ENCODE measurements at places on chromosomes 5 and 9.

DNA sequence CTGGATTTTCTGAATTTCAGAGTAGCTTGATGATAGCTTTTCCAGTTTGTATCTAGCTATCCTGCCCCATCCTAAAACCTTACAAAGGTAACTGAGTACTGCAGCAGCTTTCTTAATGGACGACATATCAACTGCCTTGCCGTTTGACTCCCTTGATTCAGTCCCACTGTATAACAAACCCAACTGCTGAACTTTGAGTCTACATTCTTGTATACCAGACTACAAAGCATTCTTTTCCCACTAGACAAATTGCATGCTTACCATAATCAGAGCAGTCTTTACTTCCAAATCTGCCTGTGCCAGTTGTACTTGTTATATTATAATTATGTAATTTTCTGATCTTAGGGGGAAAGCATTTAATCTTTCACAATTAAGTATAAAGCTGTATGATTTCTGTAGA lies 47.3 kb downstream of the ANKRD31 start:
- no peak for DNase-seq

DNA sequence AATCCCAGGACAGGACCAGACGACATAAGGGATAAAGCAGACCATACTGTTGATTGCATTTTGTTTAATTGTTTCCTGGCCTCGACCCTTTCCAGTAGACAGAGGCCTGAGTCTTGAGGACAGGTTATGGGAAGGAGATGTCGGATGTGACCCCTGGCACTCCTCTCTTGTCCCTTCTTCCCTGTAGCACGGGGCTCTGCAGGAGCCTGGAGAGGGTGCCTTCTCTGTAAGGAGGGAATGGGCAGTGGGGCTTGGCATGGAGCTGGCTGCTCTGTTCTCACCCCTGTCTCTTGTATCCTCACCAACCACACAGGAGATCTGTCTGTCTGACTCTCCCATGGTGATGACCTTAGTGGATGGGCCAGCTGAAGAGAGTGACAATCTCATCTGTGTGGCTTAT lies 40.1 kb upstream of the SLC2A8 start:
- no peak for DNase-seq

- DNase-seq: no peak
Measured at GRCh38 chr5:1727571-1727970, 72.1 kb downstream of the MRPL36 start.

GRCh38 chr5:179912386-179912785 lies 4.7 kb upstream of the TBC1D9B start:
- DNase-seq: no peak

- no peak for DNase-seq
Measured at GRCh38 chr9:101629636-101630035, 34.9 kb upstream of the PPP3R2 start.

- DNase-seq: no peak
Measured at GRCh38 chr5:74391410-74391809, 249.1 kb downstream of the ENC1 start.

- DNase-seq: no peak
Measured at GRCh38 chr5:174376056-174376455, 330.6 kb downstream of the NSG2 start.

- DNase-seq: no peak
Measured at GRCh38 chr5:159990506-159990905, 18.4 kb upstream of the TTC1 start.

- DNase-seq: no peak
Measured at GRCh38 chr5:20536813-20537212, 548.8 kb upstream of the CDH18 start.

GRCh38 chr9:115278326-115279035 lies 160.5 kb upstream of the TNC start:
- peak; percentile 83 for DNase-seq

GRCh38 chr5:141692919-141693725 lies 11.1 kb upstream of the ARAP3 start:
- peak; percentile 72 for DNase-seq

GRCh38 chr9:34988218-34989002 lies 1.1 kb upstream of the DNAJB5 start:
- DNase-seq: peak; percentile 27

DNA sequence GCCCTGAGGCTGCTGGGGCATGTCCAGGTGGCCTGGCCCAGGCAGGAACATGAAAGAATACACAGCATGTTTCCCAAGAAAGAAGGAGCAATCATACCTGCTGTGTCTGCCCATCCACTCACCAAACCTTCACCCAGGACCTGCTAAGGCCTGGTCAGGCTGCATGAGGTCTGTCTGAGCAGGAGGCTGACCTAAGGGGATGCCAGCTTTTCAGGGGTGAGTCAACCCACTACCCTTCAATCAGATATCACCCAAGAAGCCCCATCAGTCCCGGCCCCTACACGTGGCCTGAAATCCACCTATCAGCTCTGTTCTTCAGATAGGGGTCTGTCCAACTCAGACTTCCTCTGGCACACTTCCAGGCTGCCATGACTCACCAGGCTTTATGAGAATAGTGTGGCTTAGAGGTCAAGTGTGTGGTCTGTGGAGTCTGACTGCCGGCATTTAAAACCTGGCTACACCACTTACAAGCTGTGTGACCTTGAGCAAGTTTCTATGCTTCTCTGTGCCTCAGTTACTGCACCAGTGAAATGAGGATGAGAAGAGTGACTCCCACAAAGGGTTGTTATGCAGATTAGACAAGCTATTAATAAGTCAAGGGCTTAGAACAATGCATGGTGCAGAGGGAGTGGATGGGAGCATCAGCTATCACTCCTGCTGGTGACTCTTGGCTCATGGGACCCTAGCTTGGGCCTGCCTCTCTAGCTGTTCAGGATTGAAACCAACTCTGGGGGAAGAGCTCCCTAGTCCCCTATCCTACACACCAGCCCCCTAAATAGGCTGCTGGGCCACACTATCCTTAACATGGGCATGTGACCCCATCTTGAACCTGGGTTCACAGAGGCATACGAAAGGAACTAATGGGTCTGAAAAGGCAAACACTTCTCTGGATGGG lies 130.3 kb downstream of the PAX5 start:
- peak; percentile 95 for DNase-seq
